ENCODE measurements at places on chromosomes 7 and 10. TPM values are rescaled to one million over a fixed set of nuclear protein-coding genes. Genes with fewer than 3 reads are reported as not detected.
A peak's percentile ranks its signal among the peaks of the same experiment; 100 is the strongest.

The SPAM1 gene
- not detected for total RNA-seq

GRCh38 chr10:60934215-60935175, 9.5 kb downstream of the RHOBTB1 start:
- DNase-seq: no peak

GRCh38 chr7:148262721-148263229, 327.8 kb upstream of the C7orf33 start:
- DNase-seq: peak; percentile 51

DNA sequence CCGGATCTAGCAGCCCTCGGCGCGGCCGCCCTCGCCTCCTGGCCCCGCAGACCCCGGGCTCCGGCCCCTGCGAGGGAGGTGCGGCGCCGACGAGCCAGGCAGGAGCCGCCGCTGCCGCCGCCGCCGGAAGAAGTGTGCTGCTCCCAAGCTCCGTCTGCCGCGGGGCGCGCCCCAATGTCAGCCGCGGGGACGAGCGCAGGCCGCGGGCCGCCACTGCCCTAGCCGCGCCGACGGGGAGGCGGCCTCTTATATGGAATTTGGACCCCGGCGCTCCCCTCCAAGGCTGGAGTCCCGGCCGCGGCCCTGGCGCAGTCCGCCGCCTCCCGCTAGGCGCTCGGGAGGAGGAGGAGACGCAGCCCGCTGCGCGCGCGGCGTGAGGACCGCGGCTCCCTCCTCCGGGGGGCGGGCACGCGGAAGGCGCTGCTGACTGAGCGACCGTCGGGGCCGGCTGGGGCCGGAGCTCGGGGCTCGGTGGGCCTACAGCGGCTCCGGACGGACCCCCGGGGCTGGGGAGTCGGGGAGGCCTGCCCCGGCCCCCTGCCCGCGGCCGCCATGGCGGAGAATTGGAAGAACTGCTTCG, at the start of gene TRIM8:
TRIM8 (plus strand) TSS at position 414 of the 580 bp plus-strand sequence; CDS start at position 553, 139 bp downstream.
- DNase-seq: peak; percentile 40

DNA sequence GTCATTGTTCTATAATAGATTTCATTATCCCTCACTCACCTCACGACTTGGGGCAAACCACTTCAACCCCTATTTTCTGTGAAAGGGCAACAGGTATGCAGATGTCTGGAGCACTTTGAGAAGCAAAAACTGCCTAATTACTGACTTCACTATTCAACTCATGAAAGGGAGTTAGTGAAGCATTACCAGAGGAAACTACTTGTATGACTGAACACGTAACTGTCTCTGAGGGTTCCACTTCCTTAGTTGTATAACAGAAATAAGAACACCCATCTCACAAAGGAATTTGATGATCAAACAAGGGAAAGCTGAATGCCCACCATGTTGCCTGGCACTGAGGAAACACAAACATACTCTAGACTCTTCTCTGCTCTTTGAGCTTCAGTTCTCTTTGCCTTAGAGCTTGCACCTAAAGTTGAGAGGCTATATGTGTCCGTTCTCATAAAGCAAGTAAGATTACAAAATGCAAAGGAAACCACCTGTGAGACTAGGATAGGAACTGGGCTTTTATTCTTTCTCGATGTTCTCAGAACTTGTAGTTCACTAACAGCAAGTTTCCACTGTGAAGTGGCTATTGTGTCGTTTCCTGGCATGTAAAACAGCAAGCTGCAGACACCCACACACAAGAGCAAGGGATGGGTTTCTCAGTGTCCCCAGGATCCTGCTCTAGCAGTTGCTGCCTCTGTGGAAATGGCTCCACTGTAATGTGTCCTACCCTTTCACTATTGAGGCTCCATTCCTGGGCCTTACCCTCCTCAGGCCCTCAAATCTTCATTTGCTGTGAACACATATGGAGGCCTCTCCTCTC, 2.6 kb downstream of the TMEM243 start:
- DNase-seq: no peak

GRCh38 chr7:87878208-87878735, 2.0 kb downstream of the DBF4 start:
- DNase-seq: no peak

- no peak for DNase-seq
Observed at GRCh38 chr7:29976266-29976665, 13.3 kb downstream of the SCRN1 start.

DNA sequence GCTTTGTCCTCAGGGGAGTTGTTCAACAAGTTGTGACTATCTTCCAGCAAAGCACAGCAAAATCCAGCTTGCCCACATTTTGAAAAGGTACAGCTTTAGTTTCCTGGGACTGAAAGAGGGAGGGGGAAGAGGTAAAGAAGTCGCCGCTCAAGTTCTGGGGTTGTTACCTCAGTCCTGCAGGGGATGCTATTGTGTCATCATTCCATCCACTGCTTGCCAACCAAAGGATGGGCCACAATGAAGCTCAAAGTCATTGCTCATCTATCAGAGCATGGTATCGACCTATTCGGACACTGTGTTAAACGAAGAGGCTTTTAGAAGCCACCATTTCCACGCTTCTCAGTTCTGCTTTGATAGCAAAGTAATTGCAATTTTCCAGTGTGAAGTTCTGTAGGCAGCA, 34.3 kb downstream of the NPY start:
- DNase-seq: no peak

GRCh38 chr7:106111655-106112117, 426 bp downstream of the SYPL1 start:
- peak; percentile 15 for DNase-seq
